ENCODE measurements at places on chromosomes 2 and 18. TPM values are rescaled to one million over a fixed set of nuclear protein-coding genes. Genes with fewer than 3 reads are reported as not detected.

DNA sequence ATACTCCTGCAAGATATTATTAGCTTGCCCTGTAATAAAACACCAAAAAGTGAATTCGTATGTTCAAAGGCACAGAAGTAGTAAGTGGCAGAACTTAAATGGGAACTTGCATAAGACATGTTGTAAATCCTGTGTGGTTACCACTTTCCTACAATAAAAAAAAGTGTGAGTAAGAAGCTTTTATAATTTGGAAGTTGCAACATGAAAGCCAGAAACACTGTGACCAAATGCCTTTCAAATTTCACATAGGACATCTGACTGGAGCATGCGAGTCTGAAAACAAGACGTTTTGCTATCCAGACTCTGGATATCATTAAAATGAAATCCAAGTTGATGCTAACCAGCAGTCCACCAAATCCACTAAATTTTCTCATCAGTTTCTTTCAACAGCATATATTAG is 886.2 kb upstream of the NRXN1 start:
- DNase-seq, result peak; percentile 61

DNA sequence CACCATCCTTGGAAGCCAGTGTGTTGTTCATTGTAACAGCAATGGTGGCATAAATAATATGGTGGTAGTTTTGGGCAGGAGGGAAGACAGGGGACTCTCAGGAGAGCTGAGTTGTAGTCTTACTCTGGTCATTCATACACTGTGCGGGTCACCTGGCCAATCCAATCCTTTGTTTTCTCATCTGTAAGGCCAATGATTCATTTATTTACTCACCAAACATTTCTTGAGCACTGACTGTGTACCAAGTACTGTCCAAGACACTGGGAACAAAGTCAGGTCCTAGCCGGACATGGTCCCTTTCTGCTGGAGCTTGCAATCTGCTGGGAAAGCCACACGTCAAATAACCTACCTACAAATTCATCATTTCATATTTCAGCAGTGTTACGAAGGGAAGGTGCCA is 302.7 kb downstream of the CYP26B1 start:
- no peak for DNase-seq

DNA sequence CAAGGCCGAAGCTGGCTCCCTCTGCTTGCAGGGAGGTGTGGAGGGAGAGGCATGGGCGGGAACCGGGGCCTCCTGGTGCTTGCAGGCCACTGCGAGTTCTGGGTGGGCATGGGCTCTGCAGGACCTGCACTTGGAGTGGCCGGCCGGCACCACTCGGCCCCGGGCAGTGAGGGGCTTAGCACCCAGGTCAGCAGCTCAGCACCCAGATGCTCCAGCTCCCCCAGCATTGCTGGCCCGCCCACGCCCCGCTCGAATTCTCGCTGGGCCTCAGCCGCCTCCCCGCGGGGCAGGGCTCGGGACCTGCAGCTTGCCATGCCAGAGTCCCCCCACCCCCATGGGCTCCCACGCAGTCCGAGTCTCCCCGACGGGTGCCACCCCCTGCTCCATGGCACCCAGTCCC is 176.2 kb upstream of the FAM98A start:
- no peak for DNase-seq

EFHD1 gene
- total RNA-seq, result 8.0 TPM

ZBTB7C gene
- 6.2 TPM for total RNA-seq

IL18RAP gene
- 0.09 TPM for total RNA-seq

DNA sequence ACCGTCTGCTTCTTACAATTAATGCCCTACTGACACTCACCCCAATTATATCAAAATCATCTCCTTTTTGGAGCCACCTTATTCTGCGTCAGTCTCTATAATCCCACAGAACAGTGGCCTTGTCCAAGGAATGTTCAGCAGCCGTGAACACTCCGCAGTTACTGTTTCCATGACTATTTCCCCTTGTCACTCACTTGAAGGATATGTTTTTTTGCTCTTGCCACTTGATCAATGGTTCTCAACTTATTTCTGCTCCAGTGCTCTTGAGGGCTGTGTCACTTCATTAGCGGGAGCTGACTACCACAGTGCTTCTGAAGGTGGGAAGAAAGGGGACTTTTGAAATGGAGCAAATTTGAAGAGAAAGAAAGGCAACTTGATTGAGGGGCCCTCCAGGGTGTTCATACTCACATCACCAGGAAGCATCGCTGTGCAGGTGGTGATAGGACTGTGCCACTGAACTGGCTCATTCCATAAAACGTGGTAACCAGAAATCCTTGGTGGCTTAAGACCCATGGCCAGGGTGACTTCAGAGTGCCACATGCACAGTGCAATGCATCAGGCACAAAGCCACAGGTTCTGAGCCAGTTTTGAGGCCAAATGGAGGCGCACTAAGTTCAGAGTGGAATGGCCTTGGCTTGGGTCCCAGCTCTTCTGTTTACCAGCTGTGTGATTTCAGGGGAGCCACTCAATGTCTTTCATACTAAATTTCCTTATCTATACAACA is 320.6 kb upstream of the RAB12 start:
- no peak for DNase-seq

VWC2L gene
- 0.11 TPM for total RNA-seq

TMEM247 gene
- total RNA-seq, result not detected

DNA sequence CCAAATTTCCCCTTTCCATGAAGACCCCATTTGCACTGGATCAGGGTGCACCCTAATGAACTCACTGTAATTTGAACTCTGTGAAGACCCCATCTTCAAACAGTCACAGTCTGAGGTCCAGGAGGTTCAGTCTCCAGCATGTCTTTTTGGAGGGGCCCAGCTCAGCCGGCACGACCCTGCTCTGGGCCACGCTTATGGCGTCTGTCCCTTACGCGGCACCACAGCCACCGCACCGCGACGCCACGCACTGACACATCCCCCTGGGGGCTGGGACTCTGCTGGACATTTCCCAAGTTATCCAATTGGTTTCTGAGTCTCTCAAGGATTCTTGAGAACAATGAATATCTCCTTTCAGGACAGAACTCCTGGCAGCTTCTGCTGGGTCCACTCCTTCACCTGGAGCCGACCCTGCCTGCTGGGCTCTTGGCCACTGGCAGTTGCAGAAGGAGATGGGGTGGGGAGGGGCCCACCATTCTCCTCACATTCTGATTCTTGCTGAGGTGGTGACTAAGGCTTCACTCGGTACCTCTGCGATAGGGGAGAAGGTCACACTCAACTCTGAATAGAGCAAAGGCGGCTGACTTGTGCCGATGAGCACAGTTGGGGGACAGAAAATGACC is 124.0 kb downstream of the RTP5 start:
- no peak for DNase-seq

GRCh38 chr2:132620115-132620514 is 49.9 kb downstream of the LYPD1 start:
- DNase-seq, result peak; percentile 7

PAX3 gene
- total RNA-seq, result 19.3 TPM

GRCh38 chr2:178882666-178883440 is 75.6 kb upstream of the TTN start:
- DNase-seq, result peak; percentile 59

- DNase-seq, result no peak
Observed at GRCh38 chr2:59922450-59922849, 631.0 kb downstream of the BCL11A start.

DNA sequence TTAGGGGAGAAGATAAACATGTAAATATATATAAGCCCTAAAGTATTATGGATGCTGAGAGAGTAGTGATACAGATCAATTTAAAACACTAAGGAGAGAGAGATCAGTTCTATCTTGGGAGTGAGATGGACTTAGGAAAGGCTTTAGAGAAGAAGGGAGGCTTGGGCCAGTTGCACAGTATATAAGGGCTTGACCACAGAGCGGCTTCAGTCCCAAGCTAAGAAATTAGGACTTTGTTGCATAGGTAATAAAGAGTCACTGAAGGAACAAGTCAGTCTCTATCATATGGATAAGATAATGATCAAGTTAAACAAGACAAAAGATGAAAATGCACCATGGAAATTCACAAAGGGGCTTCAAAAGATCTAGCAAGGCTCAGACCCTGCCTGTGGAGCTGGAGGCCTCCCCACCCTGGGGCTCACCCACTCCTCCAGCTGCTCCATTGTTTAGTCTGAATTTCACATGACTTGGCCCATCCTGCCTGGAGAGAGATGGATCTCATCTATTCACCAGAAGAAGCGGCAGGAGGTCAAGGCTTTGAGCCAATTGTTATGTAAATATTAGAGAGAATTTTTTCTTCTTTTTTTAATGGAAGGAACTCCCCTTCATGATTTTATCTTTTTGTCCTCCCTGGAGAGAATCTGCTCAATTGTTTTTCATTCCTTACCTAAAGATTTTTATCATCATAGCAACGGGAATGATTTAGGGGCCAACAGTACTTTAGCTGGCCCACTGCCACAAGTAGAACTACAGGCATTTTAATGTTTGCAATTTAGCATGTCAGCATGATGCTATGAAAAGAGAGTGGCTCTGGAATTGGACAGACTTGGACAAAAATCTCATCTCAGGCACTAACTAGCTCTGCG is 44.0 kb downstream of the GYPC start:
- peak; percentile 42 for DNase-seq

DNA sequence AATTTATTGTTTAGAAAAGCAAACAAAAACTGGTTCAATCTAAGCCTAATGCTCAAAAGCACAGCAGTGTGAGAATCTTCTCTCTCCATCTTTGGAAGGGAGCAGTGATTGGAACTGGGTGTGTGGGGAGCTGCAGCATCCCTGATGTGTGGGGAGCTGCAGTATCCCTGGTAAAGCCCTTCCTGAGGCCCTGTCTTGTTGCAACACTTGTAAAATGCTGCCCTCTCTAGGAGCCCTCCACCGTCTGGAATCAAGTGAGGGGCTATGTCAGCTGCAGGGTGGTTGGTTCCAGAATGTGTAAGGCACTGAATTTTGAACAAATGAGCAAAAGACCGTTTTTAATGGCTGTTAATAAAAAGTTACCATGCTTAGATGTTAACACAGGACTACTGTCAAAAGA is 147.7 kb upstream of the RAB12 start:
- DNase-seq, result no peak

GRCh38 chr2:203706403-203706802 is at the start of gene CD28:
Gene CD28, plus strand, starts transcription at chr2:203706639. Its CDS starts 58 bp downstream, at chr2:203706697.
- no peak for DNase-seq

MYOM1 gene
- 219 TPM for total RNA-seq

COL4A3 gene
- total RNA-seq, result not detected

PTPRN gene
- 0.36 TPM for total RNA-seq

- no peak for DNase-seq
Observed at GRCh38 chr18:59708988-59709387, 11.8 kb upstream of the CCBE1 start.

DNA sequence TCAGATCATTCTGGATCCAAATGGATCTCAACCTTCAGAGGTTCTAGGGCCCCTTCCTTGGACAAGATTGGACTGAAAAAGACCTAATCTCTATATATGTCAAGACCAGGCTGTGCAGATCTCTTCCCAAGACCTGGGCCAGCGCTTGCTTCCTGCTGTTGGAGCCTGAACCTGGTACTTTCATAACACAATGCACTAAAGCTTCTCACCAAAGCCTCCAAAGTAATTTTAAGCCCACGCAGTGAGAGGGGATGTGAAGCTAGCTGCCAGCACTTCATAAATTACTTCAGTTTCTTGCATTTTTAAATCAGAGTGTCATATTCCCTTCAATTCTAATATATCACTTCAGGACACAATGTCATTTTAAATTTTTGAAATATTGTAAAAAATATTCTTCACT is 50.7 kb downstream of the LRRC30 start:
- no peak for DNase-seq

DNA sequence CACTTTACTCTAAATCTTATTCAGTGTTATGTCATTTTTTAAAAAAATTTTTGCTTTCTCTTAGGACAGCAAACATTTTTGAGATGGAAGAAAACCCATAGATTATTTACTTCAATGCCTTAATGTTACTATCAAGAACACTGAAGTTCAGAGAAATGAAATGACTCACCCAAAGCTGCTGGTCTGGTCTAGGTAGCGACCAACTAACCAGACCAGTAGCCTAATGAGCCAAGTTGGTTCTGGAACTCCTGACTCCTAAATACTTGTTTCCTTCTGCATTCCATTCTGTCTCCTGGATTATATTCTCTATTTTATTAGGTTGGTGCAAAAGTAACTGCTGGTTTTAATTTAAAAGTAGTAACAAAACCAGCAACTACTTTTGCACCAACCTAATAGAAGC is 35.4 kb downstream of the SLC8A1 start:
- no peak for DNase-seq

GRCh38 chr2:183604065-183604464 is 479.8 kb downstream of the NUP35 start:
- DNase-seq, result no peak

GDF7 gene
- total RNA-seq, result 0.14 TPM

LYPD6 gene
- 10.7 TPM for total RNA-seq

CPS1 gene
- 139 TPM for total RNA-seq

- no peak for DNase-seq
Observed at GRCh38 chr18:51622702-51623101, 425.2 kb upstream of the MEX3C start.

- DNase-seq, result no peak
Observed at GRCh38 chr18:75785206-75785605, 357.7 kb upstream of the SMIM21 start.

ANKRD29 gene
- 0.77 TPM for total RNA-seq

RGPD3 gene
- 0.45 TPM for total RNA-seq

DNA sequence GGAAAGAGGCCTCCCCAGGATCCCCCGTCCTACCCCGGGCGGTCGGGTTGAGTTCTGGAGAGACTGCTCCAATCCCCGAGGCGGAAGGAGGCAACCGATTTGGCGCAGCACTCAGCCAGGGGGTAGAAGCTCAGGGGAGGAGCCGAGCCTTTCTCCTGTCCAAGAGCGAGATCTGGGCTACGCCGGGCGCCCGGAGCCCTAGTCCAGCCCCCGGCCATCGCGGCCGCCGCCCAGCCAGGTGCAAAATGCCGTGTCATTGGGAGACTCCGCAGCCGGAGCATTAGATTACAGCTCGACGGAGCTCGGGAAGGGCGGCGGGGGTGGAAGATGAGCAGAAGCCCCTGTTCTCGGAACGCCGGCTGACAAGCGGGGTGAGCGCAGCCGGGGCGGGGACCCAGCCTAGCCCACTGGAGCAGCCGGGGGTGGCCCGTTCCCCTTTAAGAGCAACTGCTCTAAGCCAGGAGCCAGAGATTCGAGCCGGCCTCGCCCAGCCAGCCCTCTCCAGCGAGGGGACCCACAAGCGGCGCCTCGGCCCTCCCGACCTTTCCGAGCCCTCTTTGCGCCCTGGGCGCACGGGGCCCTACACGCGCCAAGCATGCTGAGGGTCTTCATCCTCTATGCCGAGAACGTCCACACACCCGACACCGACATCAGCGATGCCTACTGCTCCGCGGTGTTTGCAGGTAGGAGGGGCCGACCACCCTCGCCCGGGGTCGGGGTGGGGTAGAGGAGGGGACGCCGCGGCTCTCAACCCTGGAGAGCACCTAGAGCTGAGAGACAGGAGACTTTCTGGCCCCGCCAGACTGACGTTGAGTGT is at the start of gene DYSF:
Gene DYSF, plus strand, starts transcription at position 158 of the 817 bp plus-strand sequence.
- DNase-seq, result peak; percentile 90

MOB1A gene
- 43.3 TPM for total RNA-seq

DNA sequence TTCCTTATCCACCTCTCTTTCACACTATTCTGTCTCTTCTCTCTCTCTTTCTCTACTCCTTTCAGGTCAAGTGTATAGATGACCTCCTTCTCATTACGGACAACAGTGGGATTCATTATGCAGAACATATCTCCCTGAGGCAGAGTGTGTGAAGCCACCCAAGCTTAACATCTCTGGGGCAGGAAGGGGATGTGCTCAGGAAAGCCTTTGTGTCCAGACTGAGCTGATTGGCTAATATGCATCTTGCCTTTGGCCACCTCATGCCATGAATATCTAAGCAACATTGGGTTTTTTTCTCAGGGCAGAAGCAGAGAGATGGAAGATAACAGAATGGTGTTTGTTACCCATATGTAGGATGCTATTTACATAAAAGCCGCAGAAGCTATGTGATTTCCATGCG is 211.4 kb upstream of the LRRTM1 start:
- no peak for DNase-seq

Data from cardiac muscle cell (in vitro differentiated cells and primary cell).